ENCODE measurements at places on chromosomes 6 and 20.

DNA sequence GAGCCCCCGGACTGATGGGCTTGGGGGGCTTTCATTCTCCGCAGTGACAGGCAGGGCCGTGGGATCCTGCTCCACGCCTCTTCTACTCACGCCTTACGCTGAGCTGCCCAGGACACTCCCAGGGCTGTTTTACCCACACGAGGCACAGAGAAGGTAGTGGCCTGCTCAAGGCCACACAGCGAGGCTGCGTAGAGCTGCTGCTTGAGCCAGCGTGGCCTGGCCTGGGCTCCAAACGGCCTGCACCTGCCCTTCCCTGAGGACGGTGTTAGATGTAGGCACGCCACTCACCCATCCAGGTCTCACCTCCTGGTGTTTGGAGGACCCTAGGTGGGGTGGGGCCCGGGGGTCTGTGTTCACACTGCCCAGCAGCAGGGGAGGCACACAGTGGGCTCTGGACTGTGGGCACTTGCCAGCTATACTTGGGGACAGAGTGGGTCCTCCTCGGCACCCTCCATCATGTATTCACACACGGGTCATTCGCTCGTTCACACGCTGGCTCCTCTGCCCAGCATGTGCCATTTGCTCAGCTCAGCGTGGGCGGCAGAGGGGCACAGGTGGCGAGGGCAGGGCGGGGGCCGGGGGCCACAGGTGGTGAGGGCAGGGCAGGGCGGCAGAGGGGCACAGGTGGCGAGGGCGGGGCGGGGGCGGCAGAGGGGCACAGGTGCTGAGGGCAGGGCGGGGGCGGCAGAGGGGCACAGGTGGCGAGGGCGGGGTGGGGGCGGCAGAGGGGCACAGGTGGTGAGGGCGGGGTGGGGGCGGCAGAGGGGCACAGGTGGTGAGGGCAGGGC lies 18.4 kb upstream of the RBBP8NL start:
- no peak for DNase-seq

DNA sequence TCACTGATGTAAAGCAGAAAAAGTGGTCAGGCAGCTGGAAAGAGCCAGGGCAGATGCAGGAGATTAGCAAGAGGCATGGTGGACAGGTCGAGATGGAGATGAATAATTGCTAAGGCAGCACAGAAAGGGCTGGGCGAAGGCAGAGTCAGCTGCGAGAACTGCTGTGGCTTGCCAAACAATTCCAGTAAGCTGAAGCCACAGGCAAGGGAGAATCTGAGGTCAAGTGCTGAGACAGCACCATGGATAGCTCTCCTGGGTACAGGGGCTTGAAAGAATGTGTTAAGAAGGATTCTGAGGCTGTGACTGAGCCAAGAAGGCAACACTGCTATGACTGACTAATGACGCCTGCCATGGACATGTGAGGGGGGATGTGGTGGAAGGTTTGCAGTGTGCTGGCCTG lies 220.8 kb upstream of the FOXA2 start:
- DNase-seq: no peak

GRCh38 chr20:57713505-57713903 lies 3.7 kb upstream of the PMEPA1 start:
- no peak for DNase-seq

DNA sequence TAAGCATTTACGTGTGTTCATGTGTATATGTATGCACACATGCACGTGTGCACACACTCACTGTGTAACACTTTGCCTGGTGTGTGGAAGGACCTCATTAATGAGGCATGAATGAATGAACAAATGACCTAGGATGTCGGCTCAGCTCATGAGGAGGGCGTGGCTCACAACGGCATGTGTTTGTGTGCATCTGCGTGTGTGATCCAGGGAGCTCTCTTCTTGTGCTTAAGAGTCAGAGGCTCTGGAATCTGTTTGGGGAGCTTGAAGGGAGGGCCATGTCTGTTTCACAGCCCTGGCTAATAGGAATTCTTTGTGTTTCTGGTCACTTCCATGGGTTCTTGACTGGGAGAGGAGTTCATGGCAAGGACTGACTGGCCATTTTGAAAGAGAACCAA lies 32.7 kb downstream of the TOX2 start:
- no peak for DNase-seq

DNA sequence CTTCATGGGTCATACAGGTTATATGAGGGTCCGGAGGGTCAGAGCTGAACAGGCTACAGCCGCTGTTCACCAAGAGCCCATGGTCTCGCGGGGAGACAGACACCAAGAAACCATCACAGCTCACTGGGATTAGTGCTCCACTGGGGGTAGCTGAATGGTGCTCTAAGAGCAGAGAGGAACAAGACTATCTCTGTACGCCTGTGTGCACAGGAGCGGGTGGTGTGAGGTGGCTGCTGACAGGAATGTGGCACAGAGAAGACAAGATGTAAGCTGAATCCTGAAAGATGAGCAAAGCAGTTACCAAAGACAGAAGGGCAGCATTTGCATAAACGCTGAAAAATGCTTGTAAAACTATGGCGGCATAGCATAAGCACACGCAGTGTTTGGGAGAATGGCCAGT lies 139.1 kb downstream of the GMPR start:
- DNase-seq: no peak

GRCh38 chr6:152206072-152206818 lies 398.8 kb downstream of the ESR1 start:
- no peak for DNase-seq

GRCh38 chr6:117829594-117830319 lies 77.3 kb upstream of the SLC35F1 start:
- DNase-seq: no peak

- DNase-seq: no peak
Observed at GRCh38 chr20:19768325-19768842, 10.3 kb downstream of the RIN2 start.

DNA sequence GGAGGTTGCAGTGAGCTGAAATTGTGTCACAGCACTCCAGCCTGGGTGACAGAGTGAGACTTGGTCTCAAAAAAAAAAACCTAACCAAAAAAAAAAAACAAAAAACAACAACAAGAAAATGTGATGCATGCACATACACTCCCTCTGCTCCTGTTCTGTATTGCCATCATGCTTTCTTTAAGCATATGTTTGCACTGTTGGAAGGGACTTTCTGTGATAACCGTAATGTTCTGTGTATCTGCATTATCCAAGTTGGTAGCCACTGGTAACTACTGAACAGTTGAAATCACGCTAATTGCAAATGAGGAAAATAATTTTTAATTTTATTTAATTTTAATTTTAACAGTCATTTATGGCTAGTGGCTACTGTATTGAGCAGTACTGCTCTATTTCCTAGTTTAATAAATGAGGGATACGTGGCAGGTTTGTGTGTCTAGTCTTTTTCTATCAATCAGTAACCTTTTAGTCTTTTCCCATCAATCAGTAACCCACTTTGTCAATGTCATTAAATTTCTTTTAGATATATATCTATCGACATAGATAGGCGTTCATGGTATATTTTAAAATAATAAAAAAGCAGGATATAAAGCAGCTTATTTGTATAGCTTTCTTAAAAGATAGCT lies 135.6 kb downstream of the ASCC3 start:
- no peak for DNase-seq

- DNase-seq: no peak
Observed at GRCh38 chr6:121651420-121651819, 216.0 kb downstream of the GJA1 start.

GRCh38 chr6:158548418-158549161 lies 11.3 kb upstream of the TMEM181 start:
- peak; percentile 98 for DNase-seq

DNA sequence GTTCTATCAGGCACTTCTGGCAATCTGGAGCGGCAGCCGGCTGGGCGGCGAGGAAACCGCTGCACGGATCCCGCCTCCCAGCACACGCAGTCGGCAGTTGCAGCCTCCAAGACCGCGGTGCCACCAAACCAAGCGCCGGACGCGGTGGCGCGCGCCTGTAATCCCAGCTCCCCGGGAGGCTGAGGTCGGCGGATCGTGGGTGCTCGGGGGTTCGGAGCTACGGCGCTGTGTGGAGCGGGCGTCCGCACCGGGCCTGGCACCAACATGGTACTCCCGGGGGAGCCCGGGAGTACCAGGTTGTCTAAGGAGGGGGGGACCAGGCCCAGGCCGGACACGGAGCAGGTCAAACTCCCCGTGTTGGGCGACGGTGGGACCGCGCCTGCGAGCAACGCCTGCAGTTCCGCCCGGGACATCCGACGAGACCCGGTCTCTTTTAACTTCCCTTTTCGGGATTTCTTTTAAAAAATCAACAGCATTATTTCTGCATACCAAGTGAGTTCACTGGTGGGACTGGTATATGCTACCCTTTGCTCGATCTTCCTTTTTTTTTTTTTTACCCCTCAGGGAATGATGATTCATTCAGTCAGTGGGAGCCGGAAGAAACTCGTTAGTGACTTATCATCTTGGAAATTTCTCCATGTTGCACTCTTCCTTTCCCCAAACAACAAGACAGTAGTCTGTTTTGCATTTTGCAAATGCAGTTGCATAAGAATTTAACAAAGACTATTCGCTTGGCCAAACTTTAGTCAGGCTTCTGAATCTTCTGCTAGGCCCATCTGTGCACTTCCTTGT lies 27.6 kb downstream of the ZNF311 start:
- no peak for DNase-seq

- DNase-seq: no peak
Observed at GRCh38 chr6:40417031-40417430, 170.1 kb downstream of the LRFN2 start.

- DNase-seq: no peak
Observed at GRCh38 chr20:46820682-46821081, 74.0 kb upstream of the EYA2 start.

DNA sequence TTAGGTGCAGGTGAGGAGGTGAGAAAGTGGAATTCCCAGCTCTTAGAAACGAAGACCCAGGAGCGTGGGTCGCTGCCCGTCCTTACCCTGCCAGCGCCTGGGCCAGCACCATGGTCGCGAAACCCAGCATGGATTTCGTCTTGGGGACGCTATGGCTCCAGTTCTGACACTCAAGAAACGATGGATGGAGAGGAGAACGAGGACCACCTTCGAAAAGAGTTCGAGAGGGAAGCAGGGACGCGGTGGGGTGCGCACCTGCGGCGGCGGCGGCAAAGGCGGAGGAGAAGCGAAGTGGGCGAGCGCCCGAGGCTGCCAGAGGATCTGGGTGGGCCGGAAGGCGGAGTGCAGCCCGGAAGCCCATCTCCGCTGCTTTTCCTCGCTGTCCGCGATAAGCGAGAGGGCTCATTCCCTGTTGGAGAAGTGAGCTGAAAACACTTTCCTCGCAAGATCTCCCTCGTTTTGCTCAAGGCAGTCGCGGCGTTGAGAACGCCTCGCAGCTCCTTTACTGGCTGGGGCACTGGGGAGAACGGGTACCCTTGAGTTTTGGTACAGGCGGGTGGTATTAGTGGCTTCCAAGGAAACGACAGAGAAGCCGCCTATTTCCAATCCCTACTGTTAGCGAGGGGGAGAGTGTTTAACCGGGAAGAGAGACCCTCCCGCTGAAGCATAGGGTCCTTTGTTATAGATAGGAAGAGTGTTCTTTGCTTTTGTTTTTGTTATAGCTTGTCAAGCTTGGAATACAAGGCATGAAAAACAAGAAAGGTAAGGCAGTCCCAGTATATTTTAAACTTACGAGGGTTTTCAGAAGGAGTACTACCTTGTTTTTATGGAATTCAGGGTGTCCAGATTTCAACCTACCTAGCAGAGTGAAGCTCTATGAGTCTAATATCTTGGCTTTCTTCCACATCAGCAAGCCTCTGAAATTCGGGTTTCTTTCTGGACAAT lies 109.5 kb downstream of the TRIM27 start:
- DNase-seq: no peak

GRCh38 chr20:15862178-15862577 lies 711.1 kb downstream of the KIF16B start:
- no peak for DNase-seq

GRCh38 chr20:59137532-59137931 lies 26.1 kb upstream of the ZNF831 start:
- no peak for DNase-seq

DNA sequence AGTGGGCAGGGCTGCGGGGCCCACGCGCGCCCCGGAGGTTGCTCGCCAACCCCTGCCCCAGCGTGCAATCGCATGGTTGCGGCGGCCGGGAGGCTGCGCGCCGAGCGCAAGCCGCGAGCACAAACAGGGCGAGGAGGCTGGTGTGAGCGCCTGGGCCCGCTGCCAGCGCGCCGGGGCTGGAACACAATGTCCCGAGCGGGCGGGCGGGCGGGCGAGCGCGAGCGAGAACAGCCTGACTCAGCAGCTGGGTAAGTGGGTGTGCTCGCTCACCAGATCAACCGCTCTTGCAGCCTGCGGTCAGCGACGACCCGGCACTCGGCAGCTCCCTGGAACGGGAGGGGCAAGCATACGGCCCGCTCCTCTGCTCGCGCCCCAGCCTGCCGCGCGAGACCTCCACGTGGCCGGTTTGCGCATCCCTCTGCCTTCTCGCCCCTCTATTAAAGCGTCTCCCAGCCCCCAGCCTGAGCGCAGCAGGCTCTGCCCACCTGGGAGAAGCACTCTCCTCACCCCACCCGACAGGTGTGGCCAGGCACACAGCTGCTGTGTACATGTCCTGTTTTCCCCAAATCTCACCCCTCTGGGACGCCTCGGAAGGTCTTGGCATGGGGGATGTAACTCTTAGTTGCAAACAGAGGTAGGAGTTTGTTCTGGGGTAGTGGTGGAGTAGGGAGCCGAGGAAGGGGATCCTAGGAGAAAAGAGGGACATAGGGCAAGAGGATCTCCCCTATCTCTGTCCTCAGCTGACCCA lies 8.7 kb upstream of the ARMC12 start:
- peak; percentile 61 for DNase-seq

DNA sequence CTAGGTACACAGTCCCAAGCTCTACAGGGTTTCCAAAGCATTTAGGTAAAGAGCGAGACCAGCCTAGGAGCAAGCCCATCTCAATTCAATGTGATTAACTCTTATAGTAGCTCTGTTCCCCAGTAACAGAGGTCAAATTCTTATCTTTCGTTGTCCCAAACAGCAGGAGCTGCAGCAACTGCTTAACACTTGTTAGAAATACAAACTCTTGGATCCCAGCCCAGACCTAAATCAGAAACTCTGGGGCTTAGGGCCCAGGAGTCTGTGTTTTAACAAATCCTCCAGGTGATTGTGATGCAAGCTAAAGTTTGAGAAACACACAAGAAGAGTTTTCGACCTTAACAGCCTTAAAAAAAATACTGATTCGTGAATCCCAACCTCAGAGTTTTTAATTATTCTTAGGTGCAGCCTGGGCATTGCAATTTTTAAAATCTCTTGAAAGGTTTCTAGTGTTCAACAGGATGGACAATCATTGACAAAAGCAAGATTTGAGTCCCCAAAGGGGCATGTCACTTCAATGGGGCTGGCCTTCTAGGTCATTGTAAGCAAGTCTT lies 127.4 kb upstream of the HCRTR2 start:
- no peak for DNase-seq

DNA sequence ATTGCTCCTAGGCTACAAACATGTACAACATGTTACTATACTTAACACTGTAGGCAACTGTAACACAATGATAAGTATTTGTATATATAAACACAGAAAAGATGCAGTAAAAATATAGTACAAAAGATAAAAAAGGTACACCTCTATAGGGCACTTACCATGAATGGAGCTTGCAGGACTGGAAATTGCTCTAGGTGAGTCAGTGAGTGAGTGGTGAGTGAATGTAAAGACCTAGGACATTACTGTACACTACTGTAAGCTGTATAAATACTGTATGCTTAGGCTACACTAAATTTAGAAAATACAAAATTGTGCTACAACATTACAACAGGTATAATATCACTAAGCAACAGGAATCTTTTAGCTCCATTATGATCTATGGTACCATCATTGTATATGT lies 312.0 kb upstream of the PREP start:
- no peak for DNase-seq

Data from SHP77 treated with DMSO at 0.1 percent for 48 hours (cell line).